ENCODE measurements at places on chromosomes 16 and 17.

GRCh38 chr16:88610080-88610479, 28.3 kb upstream of the IL17C start:
- no peak for DNase-seq

GRCh38 chr17:51120357-51120738, 320 bp downstream of the SPAG9 start:
- no peak for DNase-seq

- no peak for DNase-seq
Observed at GRCh38 chr17:80878876-80879722, 112.5 kb upstream of the CHMP6 start.

DNA sequence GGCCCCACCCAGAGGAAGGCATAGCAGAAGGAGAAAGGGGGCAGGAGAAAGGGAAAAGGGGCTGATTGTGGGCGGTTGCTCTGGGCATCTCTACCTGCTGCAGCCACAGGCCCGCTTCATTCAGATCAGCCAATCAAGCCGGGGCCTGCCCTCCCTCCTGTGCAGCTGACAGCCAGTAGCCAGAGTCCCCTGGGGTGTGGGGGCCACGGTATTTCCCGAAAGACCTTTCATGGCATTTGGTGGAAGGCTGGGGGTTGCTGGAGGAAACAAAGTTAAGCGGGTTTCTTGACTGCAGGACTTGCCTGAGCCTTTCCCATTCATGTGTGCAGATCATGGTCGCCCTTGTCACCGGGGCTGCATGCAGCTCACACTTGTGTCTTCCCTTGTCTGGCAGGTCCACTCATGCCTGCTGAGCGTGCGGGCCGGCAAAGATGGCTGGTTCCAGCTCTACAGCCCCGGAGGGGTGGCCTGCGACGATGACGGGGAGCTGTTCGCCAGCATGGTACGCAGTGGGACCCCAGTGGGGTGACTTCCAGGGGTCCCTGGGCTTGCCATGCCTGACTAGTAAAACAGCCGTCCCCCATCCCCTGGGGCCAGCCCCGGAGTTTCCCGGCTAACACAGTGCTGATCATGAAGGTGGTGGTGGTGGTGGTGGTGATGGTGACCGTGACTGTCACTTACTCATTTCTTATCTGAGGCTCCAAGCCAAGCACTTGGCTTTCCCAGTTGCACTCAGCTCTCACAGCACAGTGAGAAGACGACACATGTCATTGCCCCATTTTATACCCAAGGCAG, 82.7 kb upstream of the PLCG2 start:
- no peak for DNase-seq

DNA sequence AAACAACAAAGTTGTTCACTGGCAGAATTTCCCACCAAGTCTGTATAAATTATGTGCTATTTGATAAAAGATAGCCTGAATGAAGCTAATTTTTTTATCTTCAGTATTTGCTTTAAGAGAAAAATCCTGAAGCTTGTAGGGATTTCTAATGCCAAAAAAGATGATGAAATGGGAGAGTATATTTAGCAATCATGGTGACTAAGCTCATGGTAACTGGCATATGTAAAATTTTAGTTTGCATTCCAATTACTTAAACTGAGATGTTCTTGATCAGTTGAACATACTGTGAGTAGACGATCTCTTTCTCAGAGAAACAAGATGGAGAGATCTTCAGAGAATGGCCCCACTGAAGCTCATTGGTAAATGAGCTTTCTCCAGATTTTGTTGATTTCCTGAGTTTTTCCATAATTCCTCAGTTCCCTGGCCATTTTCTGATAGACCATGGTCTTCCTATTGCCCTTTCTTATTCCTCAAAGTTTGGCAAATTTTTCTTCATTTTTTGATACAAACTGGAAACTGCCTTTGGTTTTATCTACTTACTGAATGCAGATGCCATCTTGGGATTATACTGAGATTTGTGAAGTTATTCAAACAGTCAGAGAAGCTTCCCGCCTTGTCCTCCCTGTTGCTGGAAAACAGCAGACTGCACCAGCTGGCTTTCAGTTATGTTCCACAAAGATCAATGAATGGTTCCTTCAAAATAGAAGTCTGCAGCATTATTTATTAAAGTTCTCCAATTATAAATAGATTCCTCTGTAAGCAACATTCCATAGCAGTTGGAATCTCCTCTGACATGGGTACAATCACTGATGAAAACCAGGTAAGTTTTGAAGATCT, 68.3 kb upstream of the ALOX12 start:
- peak; percentile 6 for DNase-seq

- DNase-seq = no peak
Observed at GRCh38 chr17:55053855-55054254, 85.3 kb downstream of the STXBP4 start.

Data from AG04450 (cell line).